ENCODE measurements at places on chromosomes 3 and 15.
A peak's percentile ranks its signal among the peaks of the same experiment; 100 is the strongest.

- DNase-seq: no peak
Observed at GRCh38 chr3:192655628-192656027, 71.7 kb downstream of the FGF12 start.

- DNase-seq: no peak
Observed at GRCh38 chr3:123027292-123028232, at the start of gene SEMA5B. Gene SEMA5B, minus strand, starts transcription at chr3:123027763. Its CDS starts 66,500 bp downstream, at chr3:122961263.

GRCh38 chr3:70914862-70915261 lies 602.4 kb upstream of the MDFIC2 start:
- DNase-seq: no peak

DNA sequence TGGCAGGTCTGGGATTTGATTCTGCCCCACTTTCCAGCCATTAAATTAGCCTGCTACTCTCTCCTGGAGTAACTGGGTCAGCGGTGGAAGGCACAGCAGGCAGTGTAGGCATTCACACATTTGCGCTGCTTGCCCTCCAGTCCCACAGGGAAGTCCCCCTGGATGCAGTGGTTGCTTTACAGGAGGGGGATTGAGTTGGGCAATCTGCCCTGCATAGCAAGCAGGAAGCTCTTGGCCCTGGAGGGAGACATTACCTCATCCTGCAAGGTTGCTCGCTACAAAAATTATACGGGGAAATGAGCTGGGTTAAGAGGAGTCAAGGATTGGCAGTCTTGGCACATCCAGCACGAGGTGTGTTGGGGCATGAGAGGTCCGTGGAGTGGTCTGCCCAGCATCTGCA lies 14.8 kb downstream of the MCM2 start:
- no peak for DNase-seq

DNA sequence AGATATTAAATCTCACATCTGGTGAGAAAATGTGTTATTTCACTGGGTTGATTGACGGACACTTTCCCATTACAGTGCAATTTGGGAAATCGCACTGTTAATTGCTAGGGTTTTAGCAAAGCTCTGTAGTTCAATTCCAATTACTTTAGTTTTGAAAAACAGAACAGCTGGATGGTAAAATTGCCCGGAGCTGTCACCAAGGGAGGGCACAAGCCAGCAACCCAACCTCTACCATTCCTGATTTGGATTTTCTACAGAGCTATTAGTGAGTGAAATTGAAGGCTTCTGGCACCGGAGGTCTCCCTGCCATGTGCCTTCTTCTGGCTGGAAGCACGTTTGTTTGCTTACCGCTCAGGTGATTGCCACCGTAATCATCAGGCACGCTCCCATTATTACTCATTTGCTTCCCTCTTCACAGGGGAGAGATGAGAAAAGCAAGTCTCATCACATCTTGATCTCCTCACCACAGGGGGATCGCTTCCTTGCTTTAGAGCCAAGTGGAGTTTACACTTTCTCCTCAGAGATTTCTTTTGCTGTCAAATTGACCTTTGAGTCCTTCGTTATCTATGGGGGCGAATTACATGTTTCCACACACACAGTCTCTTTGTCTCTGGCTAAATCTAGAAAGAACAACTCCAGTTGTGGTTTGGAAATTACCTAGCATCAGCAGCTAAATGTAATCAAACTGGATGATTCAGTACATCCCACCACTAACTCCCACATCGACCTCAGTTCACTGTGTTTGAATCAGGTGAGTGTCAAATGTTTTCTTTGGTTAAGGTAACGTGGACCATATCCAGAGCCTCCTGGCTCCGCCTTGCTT lies 421.7 kb upstream of the GOLIM4 start:
- no peak for DNase-seq

GRCh38 chr3:124780761-124781475 lies 50.7 kb downstream of the UMPS start:
- DNase-seq: peak; percentile 44

GRCh38 chr3:128805772-128806171 lies 73.6 kb upstream of the ACAD9 start:
- DNase-seq: no peak

DNA sequence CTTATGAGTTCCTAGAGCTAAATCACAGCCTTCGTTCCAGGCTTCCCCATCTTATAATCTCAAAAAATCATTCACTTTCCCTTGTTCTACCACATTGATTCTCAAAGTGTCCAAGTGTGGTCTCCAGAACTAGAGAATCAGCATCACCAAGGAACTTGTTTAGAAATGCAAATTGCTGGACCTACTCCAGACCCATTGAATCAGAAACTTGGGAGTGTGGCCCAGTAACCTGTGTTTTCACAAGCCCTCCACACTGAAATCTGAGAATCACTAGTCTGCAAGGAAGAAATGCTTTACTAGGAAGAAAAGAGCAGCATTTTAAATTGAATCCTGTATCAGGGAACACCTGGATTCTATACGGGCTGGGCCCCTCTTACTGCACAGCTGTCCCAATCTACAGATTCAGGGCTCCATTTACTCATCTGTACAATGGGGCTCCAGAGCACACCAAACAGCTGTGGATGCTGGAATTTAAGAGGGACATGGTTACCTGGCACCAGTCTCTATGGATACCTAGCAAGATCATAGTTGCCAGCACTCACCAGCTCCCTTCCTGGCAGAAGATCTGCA lies 3.9 kb downstream of the MEGF11 start:
- no peak for DNase-seq

GRCh38 chr3:133988631-133989161 lies 41.0 kb downstream of the SLCO2A1 start:
- DNase-seq: no peak

DNA sequence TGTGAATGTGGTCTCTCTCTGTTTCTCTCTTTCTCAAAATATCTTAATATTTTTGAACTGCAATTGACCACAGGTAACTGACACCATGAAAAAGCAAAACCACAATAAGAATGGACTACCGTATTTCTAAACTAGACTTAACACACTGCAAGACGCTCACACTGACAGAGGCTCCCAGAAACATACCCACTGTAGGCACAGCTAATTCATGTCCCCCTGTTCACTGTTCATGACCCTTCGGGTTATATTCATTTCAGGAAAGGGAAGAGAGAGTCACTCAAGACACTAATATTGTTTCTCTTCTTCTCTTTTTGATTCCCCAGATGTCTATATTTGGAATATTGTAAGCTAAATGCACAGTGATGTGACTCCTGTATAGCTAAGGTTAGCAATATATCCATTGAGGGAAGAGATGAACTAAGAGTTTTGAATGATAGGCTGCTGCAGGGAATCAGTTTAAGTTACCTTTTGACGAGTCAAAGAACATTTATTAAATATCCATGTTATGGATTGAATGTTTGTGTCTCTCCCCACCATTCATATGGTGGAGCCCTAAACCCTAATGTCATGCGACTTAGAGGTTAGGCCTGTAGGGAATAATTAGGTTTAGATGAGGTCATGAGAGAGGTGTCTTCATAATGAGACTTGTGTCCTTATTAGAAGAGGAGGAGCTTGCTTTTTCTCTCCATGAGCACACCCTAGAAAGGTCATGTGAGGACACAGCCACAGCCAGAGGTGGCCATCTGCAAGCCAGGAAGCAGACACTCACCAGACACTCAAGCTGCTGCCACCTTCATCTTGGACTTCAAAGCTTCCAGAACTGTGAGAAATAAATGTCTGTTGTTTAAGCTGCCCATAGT lies 216.6 kb upstream of the GRM7 start:
- no peak for DNase-seq

DNA sequence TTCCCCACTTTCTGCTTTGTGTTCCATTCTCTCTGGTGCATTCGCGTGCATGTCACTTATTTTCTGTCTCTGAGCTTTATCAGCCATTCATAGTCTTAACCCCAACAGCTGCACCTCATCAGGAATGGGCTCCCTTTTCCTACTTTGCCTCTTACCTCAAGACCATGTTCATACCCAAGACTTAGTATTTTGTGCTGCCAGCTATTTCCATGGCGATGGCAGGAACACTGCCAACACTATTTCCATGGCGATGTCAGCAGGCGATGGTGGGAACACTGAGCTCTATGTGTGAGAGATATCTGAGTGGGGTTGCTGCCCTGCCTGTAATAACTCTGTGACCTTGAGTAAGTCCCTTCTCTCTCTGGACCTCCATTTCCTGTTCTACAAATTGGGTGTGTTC lies 5.5 kb downstream of the ZNF35 start:
- DNase-seq: no peak

- DNase-seq: no peak
Observed at GRCh38 chr3:129549006-129549800, 6.2 kb downstream of the H1-8 start.

- DNase-seq: no peak
Observed at GRCh38 chr3:172201136-172201869, 161.9 kb downstream of the FNDC3B start.

GRCh38 chr3:46574243-46574646 lies 8.1 kb upstream of the LRRC2 start:
- DNase-seq: no peak

DNA sequence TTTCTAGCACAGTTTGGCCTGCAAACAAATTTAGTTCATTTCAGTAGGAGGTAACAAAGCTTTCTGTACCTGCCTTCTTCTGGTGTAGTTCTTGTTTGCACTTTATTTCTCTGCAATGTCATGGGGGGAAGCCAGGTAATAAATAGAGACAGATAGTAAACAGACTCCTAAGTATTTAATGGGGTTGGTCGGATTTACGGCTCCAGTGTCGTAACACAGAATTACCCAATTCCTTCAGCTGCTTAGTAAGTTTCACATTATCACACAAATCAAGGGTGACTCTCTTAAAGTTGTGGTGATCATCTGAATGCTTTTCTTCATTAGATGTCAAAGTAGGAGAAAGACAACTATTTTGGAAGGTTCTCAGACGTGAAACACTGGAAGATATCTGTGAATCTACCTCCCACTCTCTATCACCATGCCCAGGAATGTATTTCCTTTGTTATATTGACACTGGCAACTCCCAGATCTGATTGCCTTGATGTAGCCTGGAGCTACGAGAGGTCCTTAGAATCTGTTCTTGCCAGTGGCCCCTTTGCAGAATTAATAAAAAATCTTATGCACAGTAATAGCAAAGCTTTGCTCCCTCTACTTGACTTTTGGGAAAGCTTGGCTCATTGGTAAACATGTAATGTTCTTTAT lies 25.0 kb upstream of the TMC3 start:
- no peak for DNase-seq

DNA sequence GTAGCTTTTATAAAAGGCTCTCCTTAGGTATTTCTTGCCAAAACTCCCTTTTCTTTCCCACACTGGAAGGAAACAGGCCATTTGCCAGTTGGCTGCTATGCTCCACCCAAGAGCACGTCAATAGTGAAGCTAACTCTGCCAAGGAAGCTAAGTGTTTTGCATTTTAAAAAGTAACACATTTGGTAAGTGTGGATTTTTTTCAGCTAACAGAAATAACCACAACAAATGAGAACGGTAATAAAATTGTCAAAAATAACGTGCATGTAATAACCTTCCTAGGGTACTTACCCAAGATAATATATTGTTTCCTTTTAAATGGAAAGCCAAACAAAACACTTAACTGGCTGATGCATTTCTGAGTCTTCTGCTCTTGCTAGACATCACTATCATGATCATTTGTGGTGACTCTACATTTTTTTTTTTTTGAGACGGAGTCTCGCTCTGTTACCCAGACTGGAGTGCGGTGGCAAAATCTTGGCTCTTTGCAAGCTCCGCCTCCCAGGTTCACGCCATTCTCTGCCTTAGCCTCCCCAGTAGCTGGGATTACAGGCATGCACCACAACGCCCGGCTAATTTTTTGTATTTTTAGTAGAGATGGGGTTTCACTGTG lies 4.6 kb downstream of the DPP8 start:
- peak; percentile 8 for DNase-seq

- DNase-seq: no peak
Observed at GRCh38 chr3:192851821-192852372, 65.8 kb downstream of the MB21D2 start.

GRCh38 chr15:101325263-101326025 lies 30.4 kb upstream of the SNRPA1 start:
- no peak for DNase-seq

- peak; percentile 31 for DNase-seq
Observed at GRCh38 chr15:28043691-28044091, 55.4 kb downstream of the OCA2 start.

Measured in hippocampal formation (tissue), 2 donors.